ENCODE measurements at places on chromosomes 16 and 17. TPM values are rescaled to one million over a fixed set of nuclear protein-coding genes. Genes with fewer than 3 reads are reported as not detected.

The RPGRIP1L gene
- 1.4 TPM for polyA plus RNA-seq

The ZC3H18 gene
- polyA plus RNA-seq = 23.7 TPM

The LRRC46 gene
- polyA plus RNA-seq = 0.23 TPM

The HOXB8 gene
- polyA plus RNA-seq = not detected

The TLCD2 gene
- 3.3 TPM for polyA plus RNA-seq

The QPRT gene
- 3.6 TPM for polyA plus RNA-seq

The HS3ST2 gene
- polyA plus RNA-seq = 0.08 TPM

The CNGB1 gene
- not detected for polyA plus RNA-seq

The KCNJ16 gene
- polyA plus RNA-seq = not detected

The BRICD5 gene
- polyA plus RNA-seq = 3.8 TPM

The SPEM2 gene
- polyA plus RNA-seq = not detected

The CNTNAP1 gene
- 2.2 TPM for polyA plus RNA-seq

The C17orf100 gene
- polyA plus RNA-seq = 0.86 TPM

The TBC1D3G gene
- not detected for polyA plus RNA-seq

The GCGR gene
- not detected for polyA plus RNA-seq

The TBX2 gene
- polyA plus RNA-seq = 9.6 TPM

The SLC12A4 gene
- 65.3 TPM for polyA plus RNA-seq

The CCL2 gene
- 26.9 TPM for polyA plus RNA-seq

The KRTAP4-6 gene
- not detected for polyA plus RNA-seq

The TEKT1 gene
- polyA plus RNA-seq = not detected

The CD79B gene
- polyA plus RNA-seq = 5.1 TPM

The TPSG1 gene
- polyA plus RNA-seq = not detected

The FGF11 gene
- 9.6 TPM for polyA plus RNA-seq

The HAP1 gene
- polyA plus RNA-seq = not detected

The NOL3 gene
- polyA plus RNA-seq = 121 TPM

The DVL2 gene
- 15.6 TPM for polyA plus RNA-seq

The CLDN9 gene
- polyA plus RNA-seq = 1.7 TPM

The KCNG4 gene
- not detected for polyA plus RNA-seq
